T1000 (cell line): ENCODE measurements at places on chromosomes 2 and 18.

GRCh38 chr18:3093624-3094337 lies 80.8 kb upstream of the LPIN2 start:
- DNase-seq, result no peak

DNA sequence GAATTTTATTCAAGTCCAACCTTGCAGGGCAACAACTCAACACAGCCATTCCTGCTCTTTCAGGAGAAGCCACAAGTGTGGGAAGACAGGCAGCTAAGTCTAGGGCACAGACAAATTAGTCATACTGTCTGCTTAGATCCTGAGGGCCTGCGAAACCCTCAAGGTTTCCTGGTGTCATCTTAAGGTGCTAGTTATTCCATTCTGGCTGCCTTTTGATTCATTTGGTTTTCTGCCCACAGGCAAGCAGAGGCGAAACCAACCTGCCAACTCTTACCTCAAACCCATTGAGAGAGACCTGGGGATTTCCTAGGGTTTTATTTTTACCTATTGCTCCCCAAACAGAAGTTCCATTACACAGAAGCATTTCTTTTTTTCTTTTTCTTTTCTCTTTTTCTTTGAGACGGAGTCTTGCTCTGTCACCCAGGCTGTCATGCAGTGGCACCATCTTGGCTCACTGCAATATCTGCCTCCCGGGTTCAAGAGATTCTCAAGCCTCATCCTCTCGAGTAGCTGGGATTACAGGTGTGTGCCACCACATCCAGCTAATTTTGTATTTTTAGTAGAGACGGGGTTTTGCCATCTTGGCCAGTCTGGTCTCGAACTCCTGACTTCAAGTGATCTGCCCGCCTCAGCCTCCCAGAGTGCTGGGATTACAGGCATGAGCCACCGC lies 23.7 kb upstream of the SCYGR1 start:
- no peak for DNase-seq

GRCh38 chr18:63363951-63364350 lies 3.1 kb downstream of the KDSR start:
- DNase-seq, result no peak

DNA sequence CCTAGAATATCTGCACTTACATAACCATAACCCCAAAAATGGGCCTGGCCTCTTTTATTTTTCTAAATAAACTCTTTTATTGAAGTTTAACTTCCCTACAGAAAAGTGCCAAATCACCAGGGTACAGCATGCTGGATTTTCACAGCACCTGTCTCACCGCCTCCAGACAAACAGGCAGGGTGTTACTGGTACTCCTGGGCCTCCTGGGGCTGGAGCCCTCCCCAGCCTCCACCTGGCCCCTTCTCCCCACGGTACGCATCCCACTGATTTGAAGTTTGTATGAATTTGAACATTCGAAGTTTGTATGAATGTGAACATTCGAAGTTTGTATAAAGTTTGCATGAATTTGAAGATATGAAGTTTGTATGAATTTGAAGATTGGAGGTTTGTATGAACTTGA lies 232.1 kb downstream of the NDUFA10 start:
- DNase-seq, result no peak

- no peak for DNase-seq
These were observed 133.4 kb upstream of the ALPP start for GRCh38 chr2:232245111-232245510.

DNA sequence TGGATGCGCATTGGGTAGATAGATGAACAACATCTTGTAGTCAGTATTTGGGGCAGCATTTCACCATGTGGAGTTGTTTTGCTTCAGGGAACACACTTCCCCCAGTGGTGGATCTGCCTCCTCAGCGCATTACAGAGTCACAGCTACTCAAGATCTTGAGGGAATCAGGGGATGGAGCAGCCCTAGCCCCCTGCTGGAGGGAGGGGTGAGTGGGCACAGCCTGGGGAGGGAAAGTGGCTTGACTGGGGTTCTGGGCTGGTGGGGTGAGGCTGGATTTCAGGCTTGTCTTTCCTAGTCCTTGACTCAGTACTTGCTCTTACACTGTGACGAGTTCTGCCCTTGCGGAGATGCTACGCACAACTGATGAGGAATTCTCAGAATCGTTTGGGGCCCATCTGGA lies 271.0 kb upstream of the HS6ST1 start:
- no peak for DNase-seq
